Type B pancreatic cell (in vitro differentiated cells): ENCODE measurements at places on chromosomes 3 and 15. TPM values are rescaled to one million over a fixed set of nuclear protein-coding genes. Genes with fewer than 3 reads are reported as not detected.
A peak's percentile ranks its signal among the peaks of the same experiment; 100 is the strongest.

DNA sequence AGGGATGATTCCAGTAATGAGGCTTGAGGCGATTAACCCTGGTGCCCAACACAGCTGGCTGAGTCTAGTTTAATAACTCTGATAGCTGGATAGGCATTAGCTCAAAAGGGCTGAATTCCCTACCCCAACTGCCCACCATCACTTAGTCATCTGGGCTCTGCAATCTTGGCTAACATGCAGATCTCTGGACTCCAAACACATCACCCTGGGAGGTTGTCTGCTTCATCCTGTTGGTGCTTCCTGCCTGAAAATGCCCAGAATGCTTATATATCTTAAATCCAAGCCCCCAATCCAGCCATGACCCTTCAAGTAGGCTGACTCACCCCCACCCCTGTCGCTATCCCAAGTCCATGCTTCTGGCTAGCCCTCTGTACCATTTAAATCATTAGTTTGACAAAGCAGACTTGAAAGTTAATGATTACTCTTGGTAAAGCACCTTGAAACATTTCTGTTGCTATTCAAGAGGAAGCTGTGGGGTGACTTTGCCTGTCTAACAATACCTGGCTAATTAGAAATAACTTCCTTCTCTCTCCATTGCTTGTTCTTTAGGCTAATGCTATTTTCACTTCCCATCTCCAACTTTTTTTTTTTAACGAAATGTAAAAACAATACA lies 107.0 kb upstream of the RORA start:
- no peak for DNase-seq

GRCh38 chr15:92812271-92812670 lies 87.9 kb upstream of the CHD2 start:
- DNase-seq, result no peak

GRCh38 chr3:178003756-178004155 lies 532.5 kb upstream of the KCNMB2 start:
- DNase-seq, result no peak

Gene CPA3
- not detected in 2 replicates for total RNA-seq

DNA sequence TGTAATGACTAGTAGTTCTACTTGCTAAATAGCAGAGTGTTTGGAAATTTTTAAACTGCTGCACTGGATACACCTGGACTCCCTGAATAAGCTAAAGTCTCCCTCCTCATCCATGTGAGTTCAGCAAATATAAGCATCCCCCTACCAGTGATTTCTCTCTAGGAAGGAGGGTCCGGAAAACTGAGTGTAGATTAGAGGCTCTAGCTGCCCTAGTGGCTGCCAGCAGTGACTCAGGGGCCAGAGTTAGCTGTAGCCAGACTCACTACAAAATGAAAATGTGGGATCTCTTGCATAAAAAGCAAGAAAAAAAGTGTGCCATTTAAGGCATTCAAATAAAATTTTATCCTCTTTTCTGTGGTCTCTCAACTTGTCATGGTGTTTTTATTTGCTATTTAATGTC lies 485.0 kb upstream of the ATP11B start:
- no peak for DNase-seq

- DNase-seq, result no peak
Observed at GRCh38 chr15:66670762-66671580, 31.1 kb upstream of the SMAD6 start.

Gene CFAP100
- total RNA-seq, result 4.3 TPM in 1 of 2 replicates, not detected in the other

DNA sequence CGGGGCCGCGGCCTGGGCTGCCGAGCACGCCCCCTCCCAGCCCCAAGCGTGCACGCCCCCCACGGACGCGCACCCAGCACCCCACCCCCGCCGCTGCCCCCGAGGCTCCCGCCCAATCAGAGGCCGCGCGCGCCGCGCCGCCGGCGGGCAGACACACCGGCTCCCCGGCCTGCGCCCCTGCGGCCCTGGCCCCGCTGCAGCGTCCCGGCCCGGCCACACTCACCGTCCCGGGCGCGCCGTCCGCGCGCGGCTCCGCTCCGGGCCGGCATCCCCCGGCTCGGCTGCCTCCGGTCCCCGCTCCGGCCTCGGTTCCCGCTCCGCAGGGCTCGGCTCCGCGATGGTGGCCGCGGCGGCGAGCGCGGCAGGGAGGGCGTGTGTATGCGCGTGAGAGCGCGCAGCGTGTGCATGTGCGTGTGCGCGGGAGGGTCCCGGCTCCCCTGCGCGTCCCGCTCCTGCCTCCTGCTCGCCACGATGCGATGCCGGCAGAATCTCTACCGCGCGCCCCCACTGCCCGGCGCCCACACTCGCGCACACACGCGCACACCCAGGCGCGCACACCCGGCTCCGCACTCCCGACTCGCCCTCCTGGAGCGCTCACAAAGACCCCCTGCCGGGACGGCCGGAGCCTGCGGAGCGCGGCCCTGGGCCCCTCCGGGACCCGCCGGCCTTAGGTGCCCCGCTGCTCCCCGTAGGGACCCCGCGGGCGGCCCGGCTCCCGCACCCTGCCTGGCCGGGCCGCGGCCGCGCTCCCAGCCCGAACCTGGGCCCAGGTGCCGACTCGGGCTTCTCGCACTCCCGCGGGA lies 186.5 kb upstream of the LINGO1 start:
- no peak for DNase-seq

- DNase-seq, result no peak
Observed at GRCh38 chr3:177889161-177889560, 647.1 kb upstream of the KCNMB2 start.

DNA sequence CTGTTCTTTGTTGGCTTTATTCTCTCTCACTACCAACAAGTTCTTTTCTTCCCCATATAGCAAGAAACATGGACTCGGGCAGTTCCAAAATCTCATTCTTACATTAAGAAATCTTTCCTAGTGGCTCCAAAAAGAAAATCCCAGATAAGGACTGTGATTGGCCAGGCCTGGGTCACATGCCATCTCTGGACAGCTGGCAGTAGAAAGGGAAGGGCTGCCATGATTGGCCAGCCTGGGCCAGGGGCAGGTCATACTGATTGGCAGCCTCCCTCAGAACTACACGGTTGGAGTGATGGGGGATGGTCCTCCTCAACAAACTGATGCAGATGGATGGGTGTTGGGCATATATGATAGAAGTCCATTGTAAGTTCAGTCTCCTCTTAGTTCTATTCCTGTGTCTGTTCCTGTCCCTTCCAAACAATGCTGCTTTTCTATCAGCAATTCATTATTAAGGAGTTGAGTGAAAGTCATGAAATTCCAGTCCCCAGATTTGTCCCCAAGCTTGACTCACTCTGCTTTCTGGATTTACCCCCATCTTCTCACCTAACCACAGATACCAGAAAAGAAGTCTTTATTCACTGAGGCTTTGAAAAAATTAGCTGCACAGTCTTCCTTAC lies 175.5 kb downstream of the ATG7 start:
- no peak for DNase-seq

DNA sequence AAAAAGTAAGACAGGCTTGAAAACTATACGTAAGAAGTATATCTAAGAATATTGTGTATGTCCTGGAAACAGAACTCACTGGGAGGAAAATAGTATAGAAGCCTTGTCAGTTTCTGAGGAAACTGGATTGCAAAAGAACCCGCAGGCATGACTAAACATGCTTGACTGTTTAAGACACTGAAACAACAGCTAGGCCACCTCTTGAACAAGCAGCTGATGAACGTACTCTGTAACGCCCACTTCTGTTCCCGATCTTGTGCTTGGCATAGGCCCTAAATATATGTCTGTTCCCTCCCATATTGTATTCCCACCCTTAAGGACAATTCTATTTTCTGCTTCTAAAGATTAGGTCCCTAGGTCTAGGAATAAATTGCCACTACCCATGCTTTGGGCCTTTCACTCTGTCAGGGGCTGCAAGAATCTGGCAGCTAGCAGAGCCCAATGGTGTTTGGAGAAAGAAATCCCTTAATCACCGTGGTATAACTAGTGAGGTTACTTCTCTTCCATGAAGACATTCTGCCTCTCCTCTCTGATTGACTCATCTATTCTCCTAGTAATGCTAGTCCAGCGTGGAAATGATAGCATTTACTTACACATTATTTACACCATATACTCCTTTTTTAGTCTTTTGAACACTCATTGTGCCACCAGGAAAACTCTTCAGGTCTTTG lies 46.2 kb downstream of the CD200 start:
- no peak for DNase-seq

Gene COX17
- 28.3 and 32.0 TPM in 2 replicates for total RNA-seq

GRCh38 chr15:100720406-100720967 lies 118.1 kb downstream of the ASB7 start:
- peak; percentile 53 for DNase-seq

DNA sequence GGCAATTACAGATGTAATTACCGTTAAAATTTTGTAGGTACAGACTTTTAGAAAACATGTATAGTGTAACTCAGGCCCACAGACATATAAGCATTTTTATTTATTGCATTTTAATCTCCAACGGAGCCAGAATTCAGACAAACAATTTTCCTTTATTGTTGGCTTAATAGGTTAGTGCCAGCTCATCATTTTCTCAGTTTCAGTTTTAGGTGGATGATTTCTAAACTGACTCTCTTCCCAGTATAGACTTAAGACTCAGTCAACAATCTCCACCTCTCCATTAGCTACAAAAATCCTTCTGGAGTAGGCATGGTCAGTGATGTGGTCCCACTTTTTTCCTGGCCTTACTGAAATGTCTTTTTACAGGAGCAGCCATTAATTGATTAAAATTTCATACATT lies 994.6 kb downstream of the TBL1XR1 start:
- no peak for DNase-seq

DNA sequence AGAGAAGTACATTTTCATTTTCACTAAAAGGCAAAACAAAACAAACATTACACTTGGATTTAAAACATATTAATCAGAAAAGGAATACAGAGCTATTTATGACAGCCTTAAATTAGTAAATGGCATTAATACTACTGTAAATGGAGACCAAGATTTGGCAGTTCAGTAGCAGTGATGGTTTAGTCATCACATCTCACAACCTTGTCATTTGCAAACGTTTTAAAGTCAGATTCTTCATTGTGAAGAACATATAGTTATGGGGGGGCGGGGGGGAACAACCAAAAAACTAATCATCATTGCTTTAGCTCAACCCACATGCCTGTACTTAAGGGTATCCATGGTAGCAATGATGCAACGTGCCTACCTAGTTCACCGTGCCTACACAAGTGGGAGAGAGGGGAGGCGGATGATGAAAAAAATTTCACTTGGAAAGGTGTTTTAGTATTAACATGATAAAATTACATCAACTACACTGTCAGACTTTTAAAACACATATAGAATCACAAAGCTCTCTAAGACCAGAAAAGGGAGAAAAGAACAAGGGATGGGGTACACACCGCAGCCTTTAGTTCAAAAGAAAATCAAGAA lies 40.1 kb downstream of the DLG1 start:
- no peak for DNase-seq

GRCh38 chr15:55897560-55898336 lies 95.7 kb downstream of the NEDD4 start:
- no peak for DNase-seq

DNA sequence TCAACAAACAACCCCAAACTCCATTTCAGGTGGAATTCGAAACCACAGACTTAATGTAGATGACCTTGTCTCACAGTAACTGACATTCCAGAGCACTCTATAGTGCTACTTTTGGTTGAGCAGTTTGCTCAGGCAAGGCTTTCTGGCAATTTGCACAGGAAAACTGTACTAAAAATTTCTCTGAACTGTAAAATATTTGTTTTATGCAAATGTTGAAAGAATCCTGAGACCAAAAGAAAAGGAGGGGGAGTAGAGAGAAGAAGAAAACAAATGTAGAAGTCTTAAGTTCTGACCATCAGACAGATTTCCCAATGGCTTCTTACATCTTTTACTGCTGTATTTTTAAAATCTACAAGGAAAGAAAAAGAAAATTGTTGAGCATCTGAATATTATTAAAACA lies 53.5 kb downstream of the DTWD1 start:
- DNase-seq, result no peak

Gene GOLGA8S
- total RNA-seq, result 0.19 TPM in 1 of 2 replicates, not detected in the other

- DNase-seq, result no peak
Observed at GRCh38 chr15:87573039-87573438, 683.5 kb downstream of the NTRK3 start.

DNA sequence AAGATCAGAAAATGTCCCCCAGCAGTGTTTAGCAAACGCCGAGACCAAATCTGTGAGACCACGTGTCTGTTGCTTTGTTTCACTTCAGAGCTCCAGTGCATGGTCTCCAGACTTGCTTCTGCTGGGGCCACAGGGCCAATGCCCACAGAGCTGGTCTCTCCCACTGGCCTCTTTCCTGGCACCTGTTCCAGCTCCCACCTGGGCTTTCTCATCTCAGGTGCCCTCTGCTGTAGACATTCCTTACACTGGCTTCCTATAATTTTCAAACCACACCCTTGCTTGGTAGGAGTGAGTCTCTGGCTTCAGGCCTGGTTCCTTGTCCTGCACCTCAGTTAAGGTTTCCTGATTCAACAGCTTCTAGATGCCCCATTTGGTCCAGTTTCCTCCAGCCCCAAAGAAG lies 243.1 kb downstream of the ADAMTS17 start:
- peak; percentile 43 for DNase-seq

GRCh38 chr3:73868688-73869315 lies 244.1 kb upstream of the PDZRN3 start:
- no peak for DNase-seq

Gene PLCB2
- 0.71 and 5.8 TPM in 2 replicates for total RNA-seq

DNA sequence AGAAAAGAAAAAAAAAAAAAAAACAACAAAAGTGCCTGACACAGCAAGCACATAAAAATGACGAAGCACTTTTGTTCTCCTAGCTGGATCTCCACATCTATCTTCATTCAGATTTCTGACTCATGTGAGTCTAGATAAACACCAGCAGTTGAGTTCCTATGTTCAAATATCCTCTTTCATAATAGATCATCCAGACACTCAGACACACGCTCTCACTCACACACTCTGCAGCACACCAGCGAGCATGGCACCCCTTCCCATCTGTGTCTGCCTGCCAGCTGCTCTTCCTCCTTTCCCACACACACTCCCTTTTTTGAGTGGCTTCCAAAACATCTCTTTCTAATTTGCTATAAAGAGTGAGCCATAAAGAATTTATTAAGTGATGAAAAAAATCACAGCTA lies 19.8 kb upstream of the CELF6 start:
- no peak for DNase-seq

Gene IL17RB
- total RNA-seq, result 10.5 and 10.8 TPM in 2 replicates

DNA sequence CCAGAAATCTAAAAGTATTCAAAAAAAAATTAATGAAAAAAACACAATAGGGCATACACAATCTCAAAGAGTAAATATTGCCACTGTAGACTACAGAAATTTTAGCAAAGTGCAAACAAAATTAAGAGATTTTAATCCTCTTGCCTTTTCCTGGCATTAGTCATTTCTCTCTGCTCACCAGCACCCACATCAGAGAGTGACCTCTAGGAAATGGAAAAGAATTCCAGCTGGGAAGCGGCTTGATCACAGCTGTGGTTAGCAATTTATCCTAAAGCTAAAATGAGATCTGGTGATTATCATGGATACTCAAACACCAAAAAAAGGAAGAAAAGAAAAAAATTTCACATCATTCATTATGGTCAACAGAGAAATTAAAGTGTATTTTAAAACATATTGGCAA lies 7.5 kb downstream of the CSNK1G1 start:
- no peak for DNase-seq

Gene TKT
- 318 and 518 TPM in 2 replicates for total RNA-seq

DNA sequence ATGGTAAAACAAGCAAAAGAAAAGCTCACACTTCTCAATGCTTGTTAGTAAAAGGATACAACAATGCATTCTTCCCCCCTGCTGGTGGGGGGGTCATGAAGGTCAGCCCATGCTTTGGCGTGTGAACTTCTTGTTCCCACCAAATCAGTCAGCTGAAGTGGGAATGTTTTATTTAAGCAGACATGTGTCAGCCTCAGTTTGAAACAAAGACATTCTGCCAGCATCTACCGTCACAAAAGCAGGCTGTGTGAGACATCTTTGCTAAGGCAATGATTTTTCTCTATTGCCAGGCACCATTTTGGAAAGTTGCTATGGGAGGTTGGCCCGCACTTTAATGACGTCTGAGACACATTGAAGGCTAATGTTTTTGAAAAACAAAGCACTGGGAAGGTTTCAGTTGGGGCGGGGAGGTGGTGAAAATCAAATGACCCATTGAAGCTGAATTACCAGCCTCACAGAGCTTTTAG lies 206.6 kb downstream of the TLE3 start:
- DNase-seq, result no peak
